ENCODE measurements at places on chromosomes 13 and 19.

- DNase-seq, result no peak
Observed at GRCh38 chr13:33610438-33611120, 207.4 kb upstream of the RFC3 start.

- DNase-seq, result no peak
Observed at GRCh38 chr13:69468624-69469023, 639.0 kb upstream of the ATXN8OS start.

GRCh38 chr13:52003541-52003940 is 7.7 kb downstream of the ATP7B start:
- DNase-seq, result no peak

DNA sequence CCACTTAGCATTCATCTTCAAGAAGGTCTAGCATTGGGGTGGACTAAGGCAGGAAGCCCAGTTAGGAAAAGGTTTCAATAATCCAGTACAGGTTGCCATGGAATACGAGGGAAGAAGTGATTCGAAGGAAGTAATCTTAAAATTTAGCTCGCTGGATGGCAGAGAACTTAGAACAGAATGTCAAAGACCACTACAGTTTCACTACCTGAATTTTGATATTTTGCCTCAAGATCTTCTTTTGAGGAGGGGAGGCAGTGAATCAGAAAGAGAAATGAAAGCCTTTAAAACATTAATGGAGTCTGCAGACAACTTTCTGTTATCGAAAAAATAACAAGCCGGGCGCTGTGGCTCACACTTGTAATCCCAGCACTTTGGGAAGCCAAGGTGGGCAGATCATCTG is 7.0 kb upstream of the RAB8A start:
- no peak for DNase-seq
